Aorta (tissue), 5 donors: ENCODE measurements at places on chromosomes 5 and 9. TPM values are rescaled to one million over a fixed set of nuclear protein-coding genes. Genes with fewer than 3 reads are reported as not detected.

Gene RPS14
- 1,419 TPM for total RNA-seq

Gene TUT7
- total RNA-seq = 38.1 TPM

Gene SOWAHA
- total RNA-seq = not detected

Gene CDX1
- not detected for total RNA-seq

DNA sequence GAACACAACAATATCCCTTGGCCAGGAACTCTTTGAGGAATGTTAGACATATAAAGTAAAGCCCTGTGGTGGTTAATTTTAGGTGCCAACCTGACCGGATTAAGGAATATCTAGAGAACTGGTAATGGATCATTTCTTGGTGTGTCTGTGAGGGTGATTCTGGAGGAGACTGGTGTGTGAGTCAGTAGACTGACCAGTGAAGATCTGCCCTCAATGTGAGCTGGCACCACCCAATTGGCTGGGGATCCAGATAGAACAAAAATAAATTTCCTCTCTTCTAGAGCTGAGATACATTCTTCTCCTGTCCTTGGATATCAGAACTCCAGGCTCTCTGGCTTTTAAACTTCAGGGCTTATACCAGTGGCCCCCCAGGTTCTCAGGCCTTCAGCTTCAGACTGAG is 56.2 kb upstream of the TNPO1 start:
- no peaks in the 10 kb centered on the region for H3K4me1 ChIP-seq
- no peak overlapping the region for H3K4me3 ChIP-seq
- no peaks in the 10 kb centered on the region for H3K27me3 ChIP-seq
- no peaks in the 10 kb centered on the region for H3K36me3 ChIP-seq
- DNase-seq = no peak
- H3K27ac ChIP-seq = no peak overlapping the region

GRCh38 chr5:79454043-79454442 is 59.9 kb downstream of the HOMER1 start:
- H3K27ac ChIP-seq = no peak overlapping the region
- no peak overlapping the region for H3K4me3 ChIP-seq
- no peaks in the 10 kb centered on the region for H3K4me1 ChIP-seq
- no peak for DNase-seq
- no peaks in the 10 kb centered on the region for H3K27me3 ChIP-seq

GRCh38 chr5:74499256-74500050 is 141.1 kb downstream of the ENC1 start:
- no peak overlapping the region for H3K4me3 ChIP-seq
- no peak for DNase-seq
- H3K27me3 ChIP-seq = no peaks in the 10 kb centered on the region
- no peak overlapping the region for H3K27ac ChIP-seq
- no peaks in the 10 kb centered on the region for H3K36me3 ChIP-seq

DNA sequence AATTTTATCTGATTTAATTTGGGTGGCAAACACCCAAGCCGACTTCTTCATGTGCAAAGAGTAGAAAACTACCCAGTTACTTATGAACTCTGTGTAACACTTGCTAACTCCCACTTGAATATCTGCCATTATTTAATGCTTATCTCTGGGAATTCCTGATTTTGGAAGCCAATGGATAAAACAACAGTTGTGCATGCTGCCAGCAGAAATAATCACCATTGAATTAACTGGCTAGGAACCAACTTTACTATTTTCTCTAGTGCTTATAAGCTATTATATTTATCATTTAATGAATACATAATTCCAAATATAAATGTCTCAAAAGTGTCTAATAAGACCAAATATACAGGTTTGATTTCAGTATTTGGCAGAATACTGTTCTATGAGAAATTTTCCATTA is 85.7 kb downstream of the IZUMO3 start:
- no peak overlapping the region for H3K4me3 ChIP-seq
- H3K27ac ChIP-seq = no peak overlapping the region
- no peaks in the 10 kb centered on the region for H3K27me3 ChIP-seq
- H3K36me3 ChIP-seq = no peaks in the 10 kb centered on the region
- no peaks in the 10 kb centered on the region for H3K4me1 ChIP-seq
